Stimulated activated CD8-positive, alpha-beta memory T cell treated with anti-CD3 and anti-CD28 coated beads, Interleukin-15, amount 100 ng/mL, for 1 hour (primary cell): ENCODE measurements at places on chromosomes 12 and 14.

DNA sequence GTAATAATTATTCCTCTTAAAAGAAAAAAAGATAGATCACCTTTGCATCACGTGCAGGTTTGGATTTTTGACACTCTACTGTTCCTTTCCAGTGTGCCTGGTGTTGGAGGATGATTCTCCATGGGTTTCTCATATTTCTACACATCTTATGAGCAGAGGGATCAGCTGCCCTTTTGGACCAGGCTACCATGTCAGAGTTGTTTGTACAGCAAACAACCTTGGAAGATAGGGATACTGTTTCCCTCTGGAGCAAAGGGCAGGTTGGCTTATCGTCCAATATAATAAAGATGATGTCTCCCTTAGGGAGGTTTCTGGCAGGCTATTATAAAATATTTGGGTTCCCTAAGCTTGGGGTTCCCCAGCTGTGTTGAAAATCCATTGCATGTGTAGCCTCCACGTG, 42.1 kb downstream of the DAO start:
- no peak for DNase-seq

- DNase-seq = no peak
Measured at GRCh38 chr14:24052656-24053547, 1.1 kb downstream of the CARMIL3 start.

DNA sequence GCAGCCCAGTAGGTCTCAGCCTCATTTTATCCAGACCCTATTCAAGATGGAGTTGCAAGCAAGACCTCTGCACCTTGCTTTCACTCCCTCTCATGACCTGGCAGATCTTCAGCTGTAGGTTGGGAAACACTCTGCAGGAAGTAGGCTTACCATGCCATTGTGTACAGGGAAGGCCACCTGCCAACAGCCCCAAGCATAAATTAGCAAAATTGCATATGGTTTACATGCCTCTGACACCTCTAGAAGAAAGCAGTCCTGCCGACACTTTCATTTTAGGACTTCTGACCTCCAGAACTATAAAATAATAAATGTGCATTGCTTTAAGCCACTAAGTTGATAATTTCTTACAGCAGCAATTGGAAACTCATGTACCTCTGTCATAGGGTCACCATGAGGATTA, 96.9 kb downstream of the SLC15A4 start:
- no peak for DNase-seq

DNA sequence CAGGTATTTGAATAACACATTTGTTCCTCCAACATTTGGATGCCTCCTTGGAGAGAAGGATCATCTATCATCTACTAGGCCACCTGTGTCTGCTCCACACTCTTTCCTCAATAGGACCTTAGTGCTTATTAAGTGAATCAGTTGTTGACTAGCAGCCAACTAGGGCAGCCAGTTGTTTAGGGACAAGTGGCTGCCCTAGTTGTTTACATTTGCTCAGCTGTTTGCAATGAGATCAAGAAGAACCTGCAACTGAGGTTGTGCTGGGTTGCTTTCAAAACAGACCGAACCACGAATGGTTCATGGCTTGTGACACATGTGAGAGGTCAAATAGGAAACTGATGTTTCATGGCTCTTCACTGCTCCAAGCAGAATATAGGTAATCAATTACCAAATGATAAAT, 53.8 kb downstream of the TMCC3 start:
- DNase-seq = no peak

- DNase-seq = no peak
Measured at GRCh38 chr14:98219638-98220037, 1052.4 kb downstream of the BCL11B start.

DNA sequence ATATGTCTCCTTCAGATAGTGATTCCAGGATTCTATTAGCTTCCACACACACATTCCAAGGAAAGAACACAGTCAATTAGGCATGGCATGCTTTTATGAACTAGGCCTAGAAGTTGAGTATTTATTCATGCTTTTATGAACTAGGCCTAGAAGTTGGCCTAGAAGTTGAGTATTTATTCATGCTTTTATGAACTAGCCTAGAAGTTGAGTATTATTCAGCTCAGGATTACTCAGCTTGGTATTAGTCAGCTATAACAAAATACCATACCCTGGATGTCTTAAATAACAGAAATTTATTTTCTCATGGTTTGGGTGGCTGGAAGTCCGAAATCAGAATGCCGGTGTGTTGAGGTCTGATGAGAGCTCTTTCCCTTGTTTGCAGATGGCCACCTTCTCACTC, 442.7 kb upstream of the FLRT2 start:
- no peak for DNase-seq
